Activated T-cell treated with anti-CD3 and anti-CD28 coated beads, Interleukin-2, amount 50 U/mL, for 72 hours (primary cell): ENCODE measurements at places on chromosomes 7 and 10.

- no peak for DNase-seq
These were observed 340.2 kb downstream of the KCNMA1 start for GRCh38 chr10:77297393-77297739.

GRCh38 chr10:131915990-131916766 lies 15.4 kb downstream of the PPP2R2D start:
- no peak for DNase-seq

DNA sequence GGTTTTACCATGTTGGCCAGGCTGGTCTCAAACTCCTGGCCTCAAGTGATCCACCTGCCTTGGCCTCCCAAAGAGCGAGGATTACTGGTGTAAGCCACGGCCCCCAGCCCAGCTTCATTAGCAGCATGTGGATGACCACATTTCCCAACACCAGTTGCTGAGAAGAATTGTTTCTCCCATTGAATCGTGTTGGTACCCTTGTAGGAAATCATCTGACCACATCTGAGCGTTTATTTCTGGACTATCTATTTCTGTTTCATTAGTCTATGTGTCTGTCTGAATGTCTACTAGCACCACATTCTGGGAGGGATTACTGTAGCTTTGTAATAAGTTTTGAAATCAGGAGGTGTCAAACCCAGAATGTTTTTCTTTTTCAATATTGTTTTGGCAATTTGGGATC lies 89.6 kb downstream of the LCOR start:
- no peak for DNase-seq

DNA sequence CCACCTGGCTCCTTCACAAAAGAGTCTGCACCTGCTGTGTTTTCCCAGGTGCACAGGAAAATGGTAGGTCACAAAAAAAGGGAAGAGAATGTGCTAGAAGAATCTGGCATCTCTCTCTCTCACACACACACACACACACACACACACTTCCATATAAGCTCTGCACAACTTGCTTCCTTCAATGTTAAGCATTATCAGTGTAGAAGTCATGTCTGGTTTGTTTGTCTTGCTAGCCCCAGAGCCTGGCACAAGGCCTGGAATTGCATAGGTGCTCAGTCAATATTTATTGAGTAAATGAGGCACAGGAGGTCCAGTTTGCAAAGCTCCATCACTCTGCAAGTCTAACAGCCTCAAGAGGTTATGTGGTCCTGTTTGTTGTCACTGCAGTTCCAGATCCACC lies 867.3 kb upstream of the AUTS2 start:
- DNase-seq = no peak

GRCh38 chr7:101373812-101374614 lies 11.3 kb downstream of the COL26A1 start:
- DNase-seq = no peak

DNA sequence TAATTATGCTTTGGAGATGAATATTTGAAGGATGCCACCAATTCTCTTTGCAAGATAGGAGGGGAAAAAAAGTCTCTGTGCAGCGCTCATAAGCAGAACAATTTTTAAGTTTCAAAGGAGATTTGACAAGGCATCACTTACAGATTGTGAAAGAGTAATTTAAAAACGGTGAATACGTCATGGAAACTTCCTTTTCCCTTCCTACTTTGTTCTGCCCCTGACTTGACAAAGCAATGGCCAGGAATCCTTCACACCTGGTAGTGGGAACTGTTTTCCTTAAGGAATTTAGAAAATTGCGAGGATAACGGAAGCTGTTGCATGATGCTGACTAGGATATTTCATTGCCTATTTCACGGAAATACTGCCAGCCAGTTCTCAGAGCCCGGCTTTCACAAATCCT lies 16.7 kb downstream of the FAM107B start:
- DNase-seq = no peak

DNA sequence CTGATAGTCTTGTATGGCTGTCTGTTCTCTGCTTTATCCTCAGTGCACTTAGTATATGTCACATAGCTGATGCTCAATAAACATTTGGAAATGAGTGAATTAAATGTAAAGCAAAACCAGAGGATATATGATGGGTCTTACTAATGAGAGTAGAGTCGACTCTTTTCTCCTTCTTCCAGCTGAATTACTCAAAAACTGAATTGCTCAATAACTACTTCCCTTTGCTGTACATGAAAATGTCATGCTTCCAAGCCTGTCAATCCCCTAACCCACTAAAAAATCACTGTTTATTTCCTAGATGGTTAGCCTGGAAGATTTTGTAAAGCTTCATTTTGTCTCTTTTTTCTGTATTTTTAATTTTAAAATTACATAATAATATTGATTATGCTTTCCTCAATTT lies 88.0 kb downstream of the OR13A1 start:
- no peak for DNase-seq

GRCh38 chr10:112873541-112873940 lies 76.5 kb upstream of the TCF7L2 start:
- DNase-seq = no peak

DNA sequence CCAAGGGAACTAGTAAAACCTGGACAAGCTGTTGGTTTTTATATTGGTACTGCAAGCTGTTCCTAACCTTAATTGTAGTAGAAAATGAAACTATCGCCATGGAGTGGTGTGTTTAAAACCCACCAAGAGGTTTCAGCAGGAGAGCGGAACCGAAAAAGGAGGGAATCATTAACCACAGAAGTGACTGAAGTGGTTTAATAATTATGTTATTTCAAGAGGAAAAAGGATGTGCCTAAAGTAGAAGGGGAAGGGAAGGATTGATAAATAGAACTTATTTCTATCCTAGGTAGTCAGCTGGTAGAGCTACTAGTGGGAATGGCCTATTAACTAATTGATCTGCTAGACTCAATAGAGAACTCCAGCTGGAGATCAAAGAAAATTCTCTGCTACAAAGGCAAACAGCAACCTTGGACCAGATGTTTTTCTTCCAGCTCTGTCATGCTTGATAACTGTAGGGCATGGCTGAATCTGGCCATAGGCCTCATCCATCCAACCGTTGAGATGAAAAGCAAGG lies 91.8 kb downstream of the BAMBI start:
- DNase-seq = no peak

DNA sequence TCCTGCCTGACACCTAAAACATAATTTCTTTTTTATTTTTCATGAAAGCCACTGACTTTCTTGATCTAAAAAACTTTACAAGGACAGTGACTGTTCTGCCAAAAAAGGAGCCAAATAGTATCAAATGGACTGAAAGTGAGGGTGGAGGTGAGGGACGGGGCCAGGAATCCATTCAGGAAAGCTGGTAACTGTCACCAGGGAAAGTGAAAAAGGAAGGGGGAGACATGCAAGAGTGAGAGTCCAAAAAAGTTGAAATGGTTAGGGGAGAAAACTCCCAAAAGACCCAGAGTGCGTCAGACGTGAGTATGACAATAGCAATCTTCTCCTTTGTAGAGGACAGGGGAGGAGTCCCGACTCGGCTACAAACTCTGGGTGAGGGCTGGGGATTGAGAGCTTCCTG lies 2.9 kb upstream of the PRAP1 start:
- no peak for DNase-seq

DNA sequence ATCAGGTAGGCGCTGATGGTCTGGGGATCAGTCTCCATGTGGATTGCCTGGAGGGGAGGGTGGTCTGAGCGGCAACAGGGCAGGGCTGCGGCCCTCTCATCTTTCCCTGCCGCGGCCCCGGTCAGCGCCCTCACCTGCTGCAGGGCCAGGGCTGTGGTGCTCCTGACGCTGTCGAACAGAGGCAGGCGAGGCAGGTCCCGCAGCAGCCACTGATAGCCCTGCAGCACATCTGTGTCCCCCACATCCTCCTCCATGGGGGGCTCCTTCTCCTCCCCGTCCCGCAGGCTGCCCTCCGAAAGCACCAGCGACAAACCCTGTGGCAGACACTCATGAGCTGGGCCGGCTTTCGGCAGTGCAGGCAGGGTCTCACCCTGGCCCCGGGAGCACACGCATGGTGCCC lies 19.0 kb downstream of the INTS1 start:
- no peak for DNase-seq

- no peak for DNase-seq
These were observed 22.0 kb downstream of the ITGB8 start for GRCh38 chr7:20352573-20353306.

GRCh38 chr7:128876127-128876526 lies 13.5 kb downstream of the ATP6V1F start:
- DNase-seq = no peak

DNA sequence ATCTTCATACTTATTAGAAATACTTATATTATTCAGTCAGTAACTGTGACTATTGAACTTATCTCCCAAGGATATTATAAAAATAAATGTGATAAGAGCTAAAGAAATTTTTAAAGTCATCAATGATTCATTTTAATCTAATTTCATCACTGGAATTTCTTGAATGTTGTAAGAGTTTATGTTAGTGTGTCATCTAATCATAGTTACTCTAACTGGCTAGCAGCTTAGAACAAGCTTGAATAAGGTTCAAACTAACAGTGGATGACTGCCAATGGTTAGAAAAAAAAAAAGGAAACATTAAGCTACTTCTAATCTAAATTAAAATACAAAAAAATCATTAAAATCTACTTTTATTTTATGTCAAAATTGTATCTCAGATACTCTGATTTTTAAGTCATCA lies 1066.3 kb downstream of the CNTNAP2 start:
- DNase-seq = no peak

GRCh38 chr7:88546808-88547207 lies 212.7 kb upstream of the ZNF804B start:
- peak; percentile 22 for DNase-seq

DNA sequence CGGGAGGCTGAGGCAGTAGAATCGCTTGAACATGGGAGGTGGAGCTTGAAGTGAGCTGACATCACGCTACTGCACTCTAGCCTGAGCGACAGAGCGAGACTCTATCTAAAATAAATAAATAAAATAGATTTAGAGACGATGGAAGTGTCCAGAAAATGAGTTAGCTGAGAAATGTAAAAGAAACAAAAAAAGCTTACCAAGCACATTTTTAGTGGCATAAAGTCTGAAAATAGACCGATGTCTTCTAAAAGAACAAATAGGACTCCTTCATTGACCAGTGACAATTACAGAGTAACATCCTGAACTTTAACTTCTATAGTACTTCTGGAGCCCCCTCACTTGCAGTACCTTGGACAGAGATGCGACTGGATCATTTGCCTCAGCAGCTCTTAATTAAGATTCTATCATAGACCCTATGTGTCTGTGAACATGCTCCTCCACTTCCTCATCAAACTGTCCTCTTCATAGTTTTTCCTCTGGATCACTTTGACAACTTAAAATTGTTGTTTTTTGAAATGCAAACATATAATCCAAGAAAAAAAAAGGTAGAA lies 25.2 kb upstream of the SRPK2 start:
- DNase-seq = no peak

GRCh38 chr10:129969184-129969910 lies 5.3 kb upstream of the EBF3 start:
- no peak for DNase-seq

DNA sequence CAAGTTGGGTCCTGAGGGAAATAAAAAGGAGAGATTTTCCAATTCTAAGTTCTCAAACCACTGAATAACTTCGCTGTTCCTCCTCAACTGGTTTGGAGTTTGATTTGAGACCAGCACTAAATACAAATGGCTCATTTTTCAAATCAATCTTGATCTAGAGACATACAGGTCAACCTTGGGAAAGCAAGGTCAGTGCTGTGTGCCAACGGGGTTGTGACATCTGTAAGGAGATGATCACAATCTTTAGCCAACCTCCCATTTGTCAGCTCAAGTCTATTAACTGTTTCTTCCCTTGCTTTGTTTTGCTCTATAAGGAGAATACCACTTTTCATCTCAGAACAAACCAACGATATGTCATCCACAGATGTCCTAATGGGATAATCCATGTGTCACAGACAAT lies 131.1 kb downstream of the TAX1BP1 start:
- no peak for DNase-seq

DNA sequence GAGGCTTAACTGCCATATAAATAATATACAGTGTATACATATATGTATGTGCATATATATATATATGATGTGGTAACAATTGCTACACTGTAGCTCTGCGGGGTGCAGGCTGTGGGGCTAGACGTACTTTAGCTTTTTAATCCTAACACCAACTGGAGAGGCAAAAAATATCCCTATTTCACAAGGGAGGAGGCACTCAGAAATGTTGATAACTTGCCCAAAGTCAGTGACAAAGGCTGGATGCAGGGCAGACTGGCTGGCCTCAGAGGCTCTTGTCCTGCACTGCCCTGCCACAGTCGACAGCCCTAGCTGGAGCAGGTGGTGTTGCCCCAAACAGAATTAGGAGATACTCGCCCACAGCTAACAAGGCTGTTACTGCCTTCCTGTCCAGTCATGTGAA lies 1.5 kb upstream of the RELN start:
- no peak for DNase-seq

- no peak for DNase-seq
These were observed 109.3 kb downstream of the AOAH start for GRCh38 chr7:36614959-36615358.

DNA sequence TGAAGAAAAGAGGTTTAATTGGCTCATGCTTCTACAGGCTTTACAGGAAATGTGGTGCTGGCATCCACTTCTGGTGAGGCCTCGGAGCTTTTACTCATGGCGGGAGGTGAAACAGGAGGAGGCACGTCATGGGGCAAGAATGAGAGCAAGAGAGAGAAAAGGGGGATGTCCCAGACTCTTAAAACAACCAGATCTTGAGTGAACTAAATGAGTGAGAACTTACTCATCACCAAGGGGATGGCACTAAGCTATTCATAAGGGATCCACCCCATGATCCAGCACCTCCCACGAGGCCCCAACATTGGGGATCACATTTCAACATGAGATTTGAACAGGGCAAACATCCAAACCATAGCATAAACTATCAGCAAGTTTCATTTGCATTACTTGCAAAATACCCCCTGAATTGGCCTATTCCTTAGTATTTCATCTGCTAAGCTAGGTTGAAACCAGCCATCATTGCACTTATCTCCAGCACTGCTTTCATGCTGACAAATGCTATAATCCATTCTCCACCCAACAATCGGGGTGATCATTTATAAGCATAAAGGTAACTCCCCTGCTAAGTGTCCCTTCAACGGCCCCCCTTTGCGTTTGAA lies 179.0 kb downstream of the NOC3L start:
- peak; percentile 44 for DNase-seq

- no peak for DNase-seq
These were observed 86.6 kb downstream of the ABLIM1 start for GRCh38 chr10:114571316-114571999.
